ENCODE measurements at places on chromosomes 5 and 9. TPM values are rescaled to one million over a fixed set of nuclear protein-coding genes. Genes with fewer than 3 reads are reported as not detected.

ADAMTS2 gene
- total RNA-seq, result not detected

MSX2 gene
- not detected for total RNA-seq

ANKRD18B gene
- 3.5 TPM for total RNA-seq

SOX30 gene
- total RNA-seq, result 0.29 TPM

ASS1 gene
- 2.9 TPM for total RNA-seq

All from activated T-helper 1 cell treated with anti-CD3 and anti-CD28 coated beads, Interleukin-12 subunit alpha, Interleukin-12 subunit beta, Interleukin-2, Interleukin-4 antibody, amounts not matched to agents 30 ng/mL and 10 ng/mL and 1 ng/mL, durations not matched to agents 14 hours and 24 hours and 36 hours (primary cell).